Putamen (tissue), 1 donor: ENCODE measurements at places on chromosomes 5 and 9.

- no peak for DNase-seq
Measured at GRCh38 chr9:17536027-17536426, 42.8 kb upstream of the SH3GL2 start.

- DNase-seq = no peak
Measured at GRCh38 chr5:150649108-150650020, 8.9 kb downstream of the SYNPO start.

GRCh38 chr5:173045474-173045873 is 10.7 kb upstream of the CREBRF start:
- no peak for DNase-seq

GRCh38 chr5:88979244-88979643 is 96.3 kb upstream of the MEF2C start:
- no peak for DNase-seq

DNA sequence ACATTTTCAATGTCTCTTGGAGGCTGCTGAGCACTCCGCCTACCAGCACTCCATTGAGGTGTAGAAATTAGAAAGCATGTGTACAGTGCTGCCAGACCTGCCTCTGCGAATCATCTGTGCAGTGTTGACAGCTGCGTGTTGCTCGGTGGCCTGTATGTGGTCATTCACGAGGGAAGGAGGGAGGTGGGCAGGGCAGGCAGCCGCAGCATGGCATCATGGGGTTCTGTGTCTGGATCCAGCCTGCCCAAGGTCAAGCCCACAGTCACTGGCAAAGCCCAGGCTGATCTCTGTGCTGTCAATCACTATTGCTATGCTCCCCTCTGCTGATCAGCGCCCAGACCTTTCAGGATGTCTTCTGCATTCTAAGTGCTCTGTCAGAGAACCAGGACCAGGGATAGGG is 8.0 kb upstream of the PDZD2 start:
- DNase-seq = no peak

DNA sequence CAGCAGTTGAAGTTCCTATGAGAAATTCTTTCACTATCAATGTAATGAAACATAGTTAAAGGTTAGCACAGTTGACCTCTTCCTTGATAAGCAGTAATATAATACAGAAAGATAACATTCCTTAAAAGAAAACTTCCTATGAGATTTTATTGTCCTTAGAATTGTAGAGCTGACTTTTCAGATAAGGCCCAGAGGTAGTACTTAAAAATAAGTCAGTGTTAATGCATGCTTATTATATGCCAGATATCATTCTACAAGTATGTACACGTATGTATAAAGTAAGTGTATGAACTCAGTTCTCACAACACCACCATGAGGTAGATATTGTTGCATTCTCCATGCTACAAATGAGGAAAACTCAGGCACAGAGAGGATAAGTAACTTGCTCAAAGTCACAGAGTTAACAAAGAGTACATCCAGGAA is 15.3 kb downstream of the AP3S1 start:
- no peak for DNase-seq

GRCh38 chr5:133868946-133869518 is 99.4 kb downstream of the C5orf15 start:
- peak; percentile 73 for DNase-seq

- DNase-seq = no peak
Measured at GRCh38 chr5:121675924-121676323, 175.8 kb upstream of the FTMT start.

DNA sequence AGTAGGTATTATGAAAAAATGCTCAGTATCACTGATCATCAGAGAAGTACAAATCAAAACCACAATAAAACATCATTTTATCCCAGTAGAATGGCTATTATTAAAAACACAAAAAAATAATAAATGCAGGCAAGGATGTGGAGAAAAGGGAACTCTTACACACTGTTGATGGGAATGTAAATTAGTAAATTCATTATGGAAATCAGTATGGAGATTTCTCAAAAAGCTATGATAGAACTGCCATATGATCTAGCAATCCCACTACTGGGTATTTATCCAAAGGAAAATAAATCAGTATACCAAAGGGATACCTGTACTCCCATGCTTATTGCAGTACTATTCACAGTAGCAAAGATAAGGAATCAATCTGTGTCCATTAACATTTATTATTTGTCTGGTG is 209.6 kb downstream of the FER start:
- DNase-seq = no peak

- DNase-seq = no peak
Measured at GRCh38 chr5:82570-82969, 9.4 kb upstream of the PLEKHG4B start.

DNA sequence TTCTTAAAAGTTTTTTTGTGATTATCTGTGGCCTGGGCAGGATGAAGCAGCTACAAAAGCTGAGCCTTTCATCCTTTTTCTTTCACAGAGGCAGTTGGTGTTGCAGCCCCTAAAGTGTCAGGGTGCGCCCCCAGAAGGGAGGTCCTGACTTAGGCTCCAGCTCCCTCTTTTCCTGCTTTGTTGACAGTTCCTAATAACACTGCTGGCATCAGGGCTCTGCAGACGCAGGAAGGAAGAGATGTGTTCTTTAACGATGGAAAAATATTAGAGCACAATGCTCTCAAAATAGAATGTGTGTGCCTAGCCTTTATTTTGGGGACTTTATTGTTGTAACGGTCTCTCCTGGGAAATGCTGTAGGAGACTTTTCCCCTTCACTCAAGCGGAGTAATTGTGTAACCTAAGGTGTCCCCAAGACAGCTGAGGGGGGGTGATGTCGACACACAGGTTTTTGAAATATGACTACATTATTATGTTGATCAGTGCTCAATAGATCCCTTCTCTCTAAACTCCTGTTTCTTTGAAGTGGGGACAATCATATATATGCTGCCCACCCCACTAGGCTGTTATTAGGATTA is 135.6 kb downstream of the SEMA6A start:
- DNase-seq = no peak

DNA sequence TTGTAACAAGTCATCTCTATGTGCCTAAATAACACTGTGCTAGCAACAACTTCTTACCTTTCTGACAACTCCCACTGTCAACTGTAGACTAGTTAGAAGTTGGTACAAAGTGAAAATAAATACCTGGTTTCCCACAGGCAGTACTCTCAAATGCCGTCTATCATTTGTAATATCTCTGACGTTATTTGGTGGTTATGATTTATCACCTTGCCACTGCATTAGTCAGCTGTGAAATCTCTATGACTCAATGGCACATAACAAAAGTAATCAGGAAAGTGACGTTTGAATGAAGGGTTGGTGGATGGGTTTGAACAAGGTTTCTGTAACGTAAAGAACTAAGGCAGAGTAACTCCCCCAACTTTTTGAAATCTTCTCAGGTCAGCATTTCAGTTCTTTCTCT is 592.3 kb downstream of the MAT2B start:
- no peak for DNase-seq

DNA sequence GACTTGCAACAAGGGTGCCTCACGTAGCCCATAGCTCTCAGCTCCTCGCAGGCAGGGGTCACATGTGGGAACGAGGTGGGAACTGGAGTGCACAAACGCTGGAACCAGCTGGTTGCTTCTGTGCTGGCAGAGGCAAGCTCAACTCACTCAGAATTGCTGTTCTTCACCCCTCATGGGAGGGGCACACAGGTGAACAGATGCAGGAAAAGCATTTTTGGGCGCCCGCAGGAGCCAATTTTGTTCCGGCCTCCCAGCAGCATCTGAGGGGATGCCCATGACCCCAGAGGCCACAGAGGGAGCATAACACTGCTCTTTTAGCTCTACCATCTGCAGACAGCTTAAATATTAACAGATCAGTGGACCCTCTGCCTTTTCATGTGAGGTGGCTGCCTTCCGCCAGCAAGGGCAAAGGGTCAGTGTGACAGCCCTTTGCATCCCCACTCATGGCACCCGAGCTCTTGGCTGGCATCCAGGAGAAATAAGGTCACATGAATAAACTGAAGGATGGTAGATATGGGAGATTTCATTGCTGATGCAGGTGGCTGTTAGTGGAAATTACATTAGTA is 196.2 kb downstream of the SLCO4C1 start:
- DNase-seq = no peak

- DNase-seq = no peak
Measured at GRCh38 chr5:169390265-169390664, 89.3 kb upstream of the SLIT3 start.

DNA sequence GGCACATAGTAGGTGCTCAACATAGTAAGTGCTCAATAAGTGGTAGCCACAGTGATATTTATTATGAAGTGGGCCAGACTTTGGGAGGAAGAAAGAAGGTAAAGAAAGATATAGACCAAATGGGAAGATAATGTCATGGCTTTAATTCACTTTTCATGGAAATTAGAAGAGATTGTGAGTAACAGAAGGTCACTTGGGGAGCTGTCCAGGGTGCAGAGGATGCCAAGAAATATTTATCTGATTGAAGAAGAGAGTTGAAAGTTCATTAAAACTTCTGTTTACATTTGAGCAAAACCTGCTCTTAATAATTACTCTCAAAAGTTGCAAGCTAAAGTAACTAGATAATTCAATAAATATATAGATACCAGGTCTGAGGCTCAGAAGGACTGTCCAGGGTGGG is 28.3 kb upstream of the IL33 start:
- no peak for DNase-seq

DNA sequence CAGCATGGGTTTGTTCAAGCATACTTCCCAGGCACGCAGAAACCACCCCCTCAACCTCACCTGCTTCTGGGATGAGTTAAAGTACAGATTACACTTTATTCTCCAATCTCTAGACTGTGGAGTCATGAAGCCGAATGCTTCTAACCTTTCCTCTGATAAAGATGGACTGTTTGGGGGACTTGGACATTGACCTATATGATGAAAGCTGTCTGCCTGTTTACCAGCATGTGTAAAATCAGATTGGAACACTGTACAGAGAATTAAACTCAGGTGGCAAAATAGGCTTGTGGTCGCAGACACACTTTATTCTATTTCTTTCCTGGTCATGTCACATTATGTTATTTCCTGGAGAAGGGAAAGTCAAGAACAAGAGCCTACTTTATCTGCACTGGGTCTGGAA is 25.7 kb downstream of the IL9 start:
- DNase-seq = no peak

DNA sequence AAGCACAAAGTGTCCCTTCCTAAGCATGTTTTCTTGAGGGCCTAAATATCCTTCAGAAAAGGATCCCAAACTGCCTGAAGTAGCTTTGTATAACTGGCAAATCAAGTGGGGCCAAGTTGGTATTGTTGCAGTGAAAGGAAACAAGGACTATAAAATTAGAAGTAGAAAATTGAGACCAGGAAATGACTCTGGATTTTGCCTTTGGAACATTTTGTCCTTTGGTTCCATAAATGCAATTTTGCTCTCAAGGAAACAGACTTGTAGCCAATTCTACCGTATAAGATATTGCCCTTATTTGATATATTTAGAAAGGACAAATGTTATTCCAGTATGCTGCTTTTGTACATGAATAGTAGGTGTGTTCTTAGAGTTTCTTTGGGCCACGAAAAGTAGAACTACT is 34.4 kb downstream of the RABGAP1 start:
- DNase-seq = no peak
